ENCODE measurements at places on chromosomes 11 and 22.

GRCh38 chr11:13415201-13415600 is 47.8 kb downstream of the BTBD10 start:
- no peak for DNase-seq

- DNase-seq, result peak; percentile 57
These were observed 2.1 kb upstream of the LRRC32 start for GRCh38 chr11:76672431-76673175.

DNA sequence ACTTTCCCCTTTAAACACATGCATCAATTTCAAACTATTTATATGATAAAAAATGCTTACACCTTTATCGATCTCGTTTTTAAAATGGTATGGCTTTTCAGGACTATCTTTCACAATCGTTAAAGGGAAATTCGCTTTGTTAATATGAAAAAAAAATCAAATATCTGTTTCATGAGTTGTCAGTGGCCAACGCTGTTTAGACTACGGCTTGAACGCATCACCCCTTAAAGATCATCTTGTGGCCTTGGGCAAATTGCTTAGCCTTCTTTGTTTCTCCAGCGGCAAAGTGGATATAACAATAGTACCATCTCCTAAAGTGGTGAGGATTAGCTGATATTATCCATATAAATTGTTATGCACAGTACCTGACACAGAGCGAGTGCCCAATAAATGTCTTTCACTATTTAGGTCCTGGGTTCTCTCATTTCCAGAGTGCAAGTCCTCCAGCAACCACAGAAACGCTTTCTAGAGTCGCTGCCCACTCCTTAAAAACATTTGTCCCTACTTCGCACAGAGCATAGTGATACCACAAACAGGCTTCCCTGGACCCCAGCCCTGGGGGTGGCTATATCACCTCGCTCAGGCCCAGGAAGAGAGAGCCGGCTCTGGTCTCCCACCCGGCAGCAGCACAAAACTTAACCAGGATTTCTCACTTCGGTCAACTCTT is 904 bp downstream of the SLC35F2 start:
- DNase-seq, result no peak

- DNase-seq, result peak; percentile 14
These were observed 51.8 kb downstream of the C11orf71 start for GRCh38 chr11:114348200-114349191.

DNA sequence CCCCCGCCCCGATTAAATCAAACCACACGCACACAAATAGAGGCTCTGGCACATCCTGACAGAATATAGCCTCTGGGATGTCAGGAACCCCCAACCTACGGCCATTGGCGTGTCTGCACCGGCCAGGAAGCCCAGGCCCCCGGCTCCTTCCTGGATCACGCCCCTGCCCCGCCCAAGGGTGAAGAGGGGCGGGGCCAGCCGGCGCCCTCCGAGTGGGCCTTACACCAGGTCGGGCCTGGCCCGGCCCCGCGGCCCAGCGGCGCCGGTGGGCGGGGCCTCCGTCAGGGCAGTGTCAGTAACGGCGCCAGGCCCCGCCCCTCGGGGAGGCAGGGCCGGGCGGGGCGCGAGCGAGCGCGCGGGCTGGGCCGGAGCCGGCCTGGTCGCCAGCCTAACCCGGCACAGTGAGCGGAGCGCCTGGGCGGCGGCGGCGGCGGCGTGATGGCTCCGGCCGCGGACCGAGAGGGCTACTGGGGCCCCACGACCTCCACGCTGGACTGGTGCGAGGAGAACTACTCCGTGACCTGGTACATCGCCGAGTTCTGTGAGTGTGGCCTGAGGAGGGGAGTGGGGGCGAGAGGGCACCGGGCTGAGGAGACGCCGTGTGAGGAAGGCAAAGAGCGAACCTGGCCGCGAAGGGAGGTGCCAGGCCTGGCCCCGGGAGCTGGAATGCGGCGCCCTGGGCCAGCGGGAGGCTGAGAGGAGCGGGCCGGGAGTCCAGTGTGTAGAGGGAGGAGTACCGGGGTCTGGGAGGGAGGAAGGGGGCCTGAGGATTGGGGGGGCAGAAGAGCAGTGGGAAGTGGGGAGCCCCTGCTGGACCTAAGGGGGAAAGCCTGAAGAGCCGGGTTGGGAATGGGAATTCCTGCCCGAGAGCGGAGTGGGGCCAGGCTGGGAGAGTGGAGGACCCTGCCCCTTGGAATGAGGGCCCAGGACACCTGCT is at the start of gene ACER3:
Gene ACER3 (plus strand): TSS at position 380 of the 937 bp plus-strand sequence. CDS start 59 bp downstream, at position 439.
- DNase-seq, result peak; percentile 91

- DNase-seq, result no peak
These were observed 19.5 kb downstream of the WNT11 start for GRCh38 chr11:76186776-76187279.

- DNase-seq, result no peak
These were observed 39.8 kb downstream of the LRRC32 start for GRCh38 chr11:76630600-76631281.

DNA sequence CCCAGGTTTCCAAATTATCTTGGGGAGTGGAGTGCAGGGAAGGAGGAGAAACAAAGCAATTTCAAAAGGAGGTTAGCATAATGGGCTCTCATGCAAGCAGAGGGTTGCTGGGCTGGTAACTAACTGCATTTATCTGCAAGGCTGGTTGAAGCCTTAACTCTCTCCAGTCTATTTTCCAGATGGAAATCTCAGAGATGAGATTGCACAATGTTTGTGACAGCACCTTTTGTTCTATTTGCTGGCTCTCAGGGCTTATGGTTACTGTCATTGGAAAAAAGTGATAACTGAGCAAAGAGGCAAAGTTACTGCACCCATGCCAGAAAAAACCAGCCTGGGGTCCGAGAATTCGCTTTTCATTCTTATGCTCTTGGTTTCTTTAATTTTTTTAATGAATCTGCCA is 33.2 kb downstream of the ABCC8 start:
- no peak for DNase-seq

- DNase-seq, result no peak
These were observed 30.4 kb downstream of the RELT start for GRCh38 chr11:73406619-73407018.

DNA sequence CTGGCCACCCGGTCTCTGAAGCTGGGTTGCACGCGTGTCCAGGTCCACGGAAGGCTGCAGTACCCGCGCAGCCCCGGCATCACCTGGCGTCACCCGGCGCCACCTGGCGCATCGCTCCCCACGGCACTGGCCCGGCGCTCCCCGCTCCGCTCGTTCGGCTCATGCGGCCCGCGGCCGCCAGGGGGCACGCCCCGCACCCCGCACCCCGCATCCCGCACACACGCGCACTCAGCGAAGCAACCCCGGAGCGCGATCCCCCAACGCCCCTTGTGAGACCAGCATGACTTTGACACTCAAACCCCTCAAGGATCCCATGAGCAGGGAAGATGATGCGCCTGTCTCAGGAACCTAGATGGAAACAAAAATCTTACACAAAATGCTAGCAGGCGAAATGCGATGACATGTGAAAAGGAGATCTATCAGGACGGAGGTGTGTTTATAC is 11.9 kb downstream of the B3GNT6 start:
- DNase-seq, result peak; percentile 74

GRCh38 chr11:32427935-32428664 is 7.2 kb downstream of the WT1 start:
- DNase-seq, result no peak

GRCh38 chr11:15711311-15711710 is 596.6 kb downstream of the INSC start:
- no peak for DNase-seq

GRCh38 chr11:102306048-102306597 is 11.2 kb upstream of the BIRC3 start:
- peak; percentile 52 for DNase-seq

All from activated CD4-positive, alpha-beta memory T cell treated with anti-CD3 and anti-CD28 coated beads for 36 hours (primary cell).